ENCODE measurements at places on chromosomes 11 and 22. TPM values are rescaled to one million over a fixed set of nuclear protein-coding genes. Genes with fewer than 3 reads are reported as not detected.
A peak's percentile ranks its signal among the peaks of the same experiment; 100 is the strongest.

DNA sequence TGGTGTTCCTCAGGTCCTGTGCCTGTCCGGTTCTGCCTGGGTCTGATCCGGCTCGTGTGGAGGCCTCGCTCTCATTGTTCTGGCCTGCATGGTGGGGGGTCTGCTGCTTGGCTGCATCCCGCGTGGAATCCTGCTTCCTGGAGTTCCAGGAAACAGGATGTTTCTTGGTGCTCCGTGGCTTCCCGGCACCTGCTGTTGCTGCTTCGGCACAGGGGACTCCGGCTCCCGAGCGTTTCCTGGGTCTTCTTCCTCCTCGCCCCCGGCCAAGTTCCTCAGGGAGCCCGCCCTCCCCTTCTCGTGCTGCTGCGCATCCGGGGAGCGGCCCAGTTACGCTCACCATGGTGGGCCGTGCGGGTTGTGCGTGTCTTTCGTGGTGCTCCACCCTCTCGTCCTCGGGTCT is 29.9 kb downstream of the GLB1L2 start:
- H3K4me1 ChIP-seq: no peaks in the 10 kb centered on the region
- no peaks in the 10 kb centered on the region for H3K36me3 ChIP-seq
- no peak overlapping the region for H3K4me3 ChIP-seq
- H3K27me3 ChIP-seq: no peaks in the 10 kb centered on the region
- H3K27ac ChIP-seq: no peak overlapping the region

KRTAP5-1 gene
- total RNA-seq: not detected

DNA sequence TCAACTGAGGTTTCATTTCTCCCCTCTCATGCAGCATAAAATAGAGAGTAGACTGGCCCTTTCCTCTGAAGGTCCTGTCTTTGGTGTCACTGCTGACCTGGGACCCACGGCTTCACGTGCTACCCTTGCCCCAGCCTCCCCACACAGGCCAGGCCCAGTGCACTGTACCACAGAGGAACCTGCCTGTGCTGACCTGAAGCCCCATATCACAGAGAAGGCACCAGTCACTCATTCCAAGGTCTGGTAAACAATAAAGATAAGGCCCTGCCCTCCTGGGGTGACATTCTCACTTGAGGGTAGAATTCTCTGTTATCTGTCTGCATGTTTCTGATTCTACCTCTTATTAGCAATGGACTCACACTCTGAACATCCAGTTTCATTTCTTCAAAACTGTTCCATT is 51.3 kb downstream of the RPL27A start:
- no peak overlapping the region for H3K4me3 ChIP-seq
- no peak overlapping the region for H3K27ac ChIP-seq
- peaks cover 7% of the 10 kb centered on the region for H3K36me3 ChIP-seq
- DNase-seq: no peak

MMP11 gene
- total RNA-seq: 8.8 TPM

- no peaks in the 10 kb centered on the region for H3K36me3 ChIP-seq
- no peaks in the 10 kb centered on the region for H3K27me3 ChIP-seq
- H3K27ac ChIP-seq: no peak overlapping the region
Measured at GRCh38 chr22:25067851-25068421, 115.4 kb downstream of the KIAA1671 start.

GRCh38 chr22:24592851-24593558 is at the start of gene LRRC75B:
Gene LRRC75B (minus strand): TSS chr22:24593073. CDS start chr22:24593039, 34 bp downstream.
- no peaks in the 10 kb centered on the region for H3K27me3 ChIP-seq
- peak; percentile 84 for DNase-seq
- peak within 1 kb of the TSS; percentile 67 for H3K4me3 ChIP-seq
- H3K4me1 ChIP-seq: peaks cover 3% of the 10 kb centered on the region

- no peaks in the 10 kb centered on the region for H3K36me3 ChIP-seq
- no peak overlapping the region for H3K4me3 ChIP-seq
- H3K27ac ChIP-seq: no peak overlapping the region
- no peaks in the 10 kb centered on the region for H3K4me1 ChIP-seq
- peaks cover 38% of the 10 kb centered on the region for H3K27me3 ChIP-seq
Measured at GRCh38 chr11:76836613-76837291, 24.0 kb upstream of the ACER3 start.

GRCh38 chr11:124823512-124824376 is 23.5 kb upstream of the MSANTD2 start:
- H3K36me3 ChIP-seq: no peaks in the 10 kb centered on the region
- H3K27me3 ChIP-seq: peaks cover 11% of the 10 kb centered on the region
- peak; percentile 17 for DNase-seq
- no peak overlapping the region for H3K4me3 ChIP-seq
- no peak overlapping the region for H3K27ac ChIP-seq

- peaks cover 5% of the 10 kb centered on the region for H3K4me1 ChIP-seq
- H3K4me3 ChIP-seq: no peak overlapping the region
- H3K36me3 ChIP-seq: peaks cover 1% of the 10 kb centered on the region
- no peak for DNase-seq
- H3K27ac ChIP-seq: no peak overlapping the region
Measured at GRCh38 chr11:129965248-129965647, 37.4 kb downstream of the PRDM10 start.

DNA sequence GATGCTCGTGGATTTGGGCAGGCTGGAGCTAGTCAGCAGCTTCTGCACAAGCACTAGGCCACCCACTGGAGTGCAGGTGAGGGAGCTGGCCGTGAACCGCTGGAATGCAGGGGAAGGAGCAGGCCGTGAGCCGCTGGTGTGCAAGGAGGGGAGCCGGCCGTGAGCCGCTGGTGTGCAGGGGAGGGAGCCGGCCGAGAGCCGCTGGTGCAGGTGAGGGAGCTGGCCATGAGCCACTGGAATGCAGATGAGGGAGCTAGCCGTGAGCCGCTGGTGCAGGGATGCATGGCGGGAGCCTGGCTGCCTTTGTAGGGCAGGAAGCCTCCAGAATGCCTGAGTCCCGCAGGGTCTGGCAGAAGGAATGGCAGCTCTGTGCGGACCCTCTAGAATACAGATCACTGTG is 4220.0 kb upstream of the OR11H1 start:
- no peak overlapping the region for H3K27ac ChIP-seq
- no peak overlapping the region for H3K4me3 ChIP-seq
- H3K4me1 ChIP-seq: no peaks in the 10 kb centered on the region
- DNase-seq: no peak

DNA sequence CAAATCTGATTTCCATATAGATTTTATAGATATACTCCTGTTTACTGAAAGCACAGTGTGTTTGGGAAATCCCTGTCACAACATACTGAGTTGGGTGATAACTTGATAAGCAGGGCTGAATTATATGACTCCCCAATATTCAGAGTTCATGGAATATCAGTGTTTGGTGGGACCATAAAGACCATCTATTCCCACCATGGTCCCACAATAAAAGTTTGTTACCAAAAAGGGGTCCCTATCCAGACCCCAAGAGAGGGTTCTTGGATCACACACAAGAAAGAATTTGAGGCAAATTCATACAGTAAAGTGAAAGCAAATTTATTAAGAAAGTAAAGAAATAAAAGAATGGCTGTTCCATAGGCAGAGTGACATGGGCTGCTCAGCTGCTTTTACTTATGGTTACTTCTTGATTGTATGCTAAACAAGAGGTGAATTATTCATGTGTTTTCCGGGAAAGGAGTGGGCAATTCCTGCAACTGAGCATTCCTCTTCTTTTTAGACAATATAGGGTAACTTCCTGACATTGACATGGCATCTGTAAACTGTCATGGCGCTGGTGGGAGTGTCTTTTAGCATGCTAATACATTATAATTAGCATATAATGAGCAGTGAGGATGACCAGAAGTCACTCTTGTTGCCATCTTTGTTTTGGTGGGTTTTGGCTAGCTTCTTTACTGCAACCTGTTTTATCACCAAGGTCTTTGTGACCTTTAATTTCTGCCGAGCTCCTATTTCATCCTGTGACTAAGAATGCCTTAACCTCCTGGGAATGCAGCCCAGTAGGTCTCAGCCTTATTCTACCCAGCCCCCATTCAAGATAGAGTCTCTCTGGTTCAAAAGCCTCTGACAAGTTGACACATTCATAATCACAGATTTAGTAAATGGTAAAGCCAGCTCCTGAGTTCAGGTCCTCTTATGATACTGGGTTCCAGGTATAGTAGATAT is 240.6 kb upstream of the PDGFD start:
- no peak overlapping the region for H3K4me3 ChIP-seq
- H3K27ac ChIP-seq: no peak overlapping the region
- DNase-seq: no peak
- H3K27me3 ChIP-seq: no peaks in the 10 kb centered on the region
- no peaks in the 10 kb centered on the region for H3K4me1 ChIP-seq
- H3K36me3 ChIP-seq: no peaks in the 10 kb centered on the region

PDE3B gene
- total RNA-seq: 11.2 TPM

GGTLC3 gene
- total RNA-seq: not detected

- no peak overlapping the region for H3K27ac ChIP-seq
- H3K4me1 ChIP-seq: no peaks in the 10 kb centered on the region
- no peaks in the 10 kb centered on the region for H3K27me3 ChIP-seq
- H3K4me3 ChIP-seq: no peak overlapping the region
Measured at GRCh38 chr11:29265381-29265780, 751.4 kb downstream of the KCNA4 start.

GRCh38 chr11:40162901-40163883 is 1296.3 kb downstream of the LRRC4C start:
- H3K27me3 ChIP-seq: no peaks in the 10 kb centered on the region
- no peak for DNase-seq
- H3K4me3 ChIP-seq: no peak overlapping the region
- H3K27ac ChIP-seq: no peak overlapping the region

DNA sequence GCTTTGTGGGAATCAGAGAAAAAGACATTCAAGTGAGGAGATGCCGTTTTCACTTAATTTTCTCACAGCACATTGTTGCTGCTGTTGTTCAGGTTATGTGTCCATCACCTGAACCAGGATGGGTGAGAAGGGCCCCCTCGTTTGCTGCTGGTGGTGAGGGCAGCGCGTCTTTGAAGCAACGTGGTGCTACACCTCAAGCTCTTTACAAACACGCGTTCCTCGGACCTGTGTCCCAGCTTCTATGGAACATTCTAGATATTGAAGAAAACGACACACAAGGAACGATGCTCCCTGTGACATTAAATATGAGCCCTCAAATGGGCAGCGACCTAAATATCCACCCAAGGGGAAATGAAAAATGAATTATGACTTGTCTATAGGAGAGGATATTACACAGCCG is 418.6 kb downstream of the MN1 start:
- no peak overlapping the region for H3K4me3 ChIP-seq
- DNase-seq: no peak
- H3K36me3 ChIP-seq: no peaks in the 10 kb centered on the region
- peaks cover 9% of the 10 kb centered on the region for H3K27me3 ChIP-seq
- H3K4me1 ChIP-seq: no peaks in the 10 kb centered on the region
- no peak overlapping the region for H3K27ac ChIP-seq

DNA sequence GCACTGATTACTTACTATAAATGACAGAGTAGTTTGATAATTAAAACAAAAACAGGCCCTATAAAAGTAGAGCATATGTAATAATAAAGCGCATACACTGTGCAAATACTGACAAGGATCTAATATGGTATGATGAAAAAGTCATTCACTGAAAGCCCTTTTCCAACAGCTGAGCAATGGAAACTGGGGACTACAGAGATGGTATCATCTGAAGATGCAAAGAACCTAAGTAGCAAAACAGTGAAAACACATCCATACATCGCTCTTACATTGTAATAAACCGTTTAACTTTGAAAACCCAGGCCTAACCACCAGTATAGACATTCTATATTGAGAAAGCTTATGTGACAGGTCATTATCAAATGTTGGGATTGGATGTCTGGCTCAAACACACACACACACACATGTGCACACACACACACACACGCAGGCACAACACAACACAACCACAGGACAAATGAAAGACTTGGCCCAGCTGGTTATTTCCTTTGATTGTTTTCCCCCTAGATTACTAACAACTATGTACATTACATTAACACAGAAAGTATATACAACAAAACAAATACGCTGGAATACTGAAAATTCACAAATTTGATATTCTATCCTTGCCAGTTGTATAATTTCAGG is 119.5 kb downstream of the APOL5 start:
- H3K36me3 ChIP-seq: no peaks in the 10 kb centered on the region
- DNase-seq: peak; percentile 15
- peak overlapping the region; percentile 52 for H3K4me3 ChIP-seq
- H3K4me1 ChIP-seq: peaks cover 7% of the 10 kb centered on the region

TMEM191B gene
- total RNA-seq: 4.1 TPM

DNA sequence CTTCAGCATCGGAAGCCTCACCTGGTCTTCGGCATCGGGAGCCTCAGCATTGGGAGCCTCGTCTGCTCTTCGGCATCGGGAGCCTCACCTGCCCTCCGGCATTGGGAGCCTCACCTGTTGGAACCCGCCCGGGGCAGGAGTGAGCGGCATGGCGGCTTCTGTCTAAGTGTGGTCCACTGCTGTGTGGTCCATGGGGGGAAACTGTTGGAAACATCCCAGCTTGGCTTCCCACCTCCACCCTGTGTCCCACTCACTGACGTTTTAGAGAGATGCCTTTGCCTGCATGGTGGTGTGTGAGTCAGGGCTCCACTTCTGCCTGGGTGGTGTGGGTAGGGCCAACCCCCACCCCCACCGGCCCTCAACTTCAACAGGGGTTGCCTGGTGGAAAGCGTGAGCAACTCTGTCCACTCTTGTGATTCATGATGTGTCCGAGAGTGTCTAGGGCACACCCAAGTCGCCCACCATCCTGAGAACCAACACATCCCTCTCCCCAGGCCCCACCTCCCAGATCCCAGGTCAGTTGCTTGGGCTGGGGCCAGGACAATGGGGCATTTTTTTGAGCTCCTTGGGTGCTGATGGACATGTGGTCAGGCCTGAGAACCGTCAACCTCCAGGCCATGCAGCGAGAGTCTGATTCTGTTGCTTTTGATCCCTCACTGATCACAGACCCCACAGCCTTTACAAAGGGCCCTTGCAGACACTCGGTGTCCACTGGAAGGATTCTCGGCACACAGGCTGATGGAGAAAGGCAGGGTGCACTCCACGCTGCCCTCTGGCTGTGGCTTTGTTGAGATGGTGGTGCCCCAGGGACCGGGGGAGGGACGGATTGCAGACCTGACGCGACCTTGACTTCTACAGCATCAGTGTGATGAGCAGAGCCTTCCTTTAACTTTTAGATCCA is 406.7 kb downstream of the TBC1D22A start:
- no peak overlapping the region for H3K4me3 ChIP-seq
- H3K27me3 ChIP-seq: no peaks in the 10 kb centered on the region
- peak; percentile 21 for DNase-seq

C22orf23 gene
- 0.17 TPM for total RNA-seq

GRCh38 chr11:116065986-116066385 is 561.8 kb upstream of the CADM1 start:
- no peaks in the 10 kb centered on the region for H3K4me1 ChIP-seq
- DNase-seq: no peak
- no peak overlapping the region for H3K4me3 ChIP-seq

RGL4 gene
- total RNA-seq: not detected

DNA sequence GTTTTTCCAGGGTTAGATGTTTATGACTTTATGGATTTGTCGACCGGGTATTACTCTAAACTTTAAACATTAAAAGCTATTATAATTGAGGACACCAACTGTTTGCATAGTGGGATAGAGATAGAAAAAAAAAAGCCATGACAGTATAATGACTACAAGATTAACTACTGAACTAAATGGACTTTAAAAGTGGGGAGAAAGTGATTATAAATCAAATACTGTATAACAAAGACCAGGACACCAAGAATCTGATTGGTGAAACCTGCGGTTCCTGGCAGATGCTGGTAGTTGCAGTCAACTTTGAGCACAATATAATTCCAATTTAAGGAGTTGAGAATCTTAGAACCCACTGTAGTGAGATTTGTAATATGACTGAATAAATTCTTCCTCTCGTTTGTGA is 2.5 kb downstream of the CRKL start:
- no peaks in the 10 kb centered on the region for H3K36me3 ChIP-seq
- peak overlapping the region; percentile 87 for H3K4me3 ChIP-seq
- peak overlapping the region; percentile 47 for H3K27ac ChIP-seq
- peaks cover 11% of the 10 kb centered on the region for H3K4me1 ChIP-seq
- no peak for DNase-seq

- no peak overlapping the region for H3K4me3 ChIP-seq
- H3K4me1 ChIP-seq: no peaks in the 10 kb centered on the region
- H3K27me3 ChIP-seq: peaks cover 6% of the 10 kb centered on the region
- H3K27ac ChIP-seq: no peak overlapping the region
- no peaks in the 10 kb centered on the region for H3K36me3 ChIP-seq
Measured at GRCh38 chr22:39936523-39937145, 23.6 kb upstream of the TMA7B start.

Data from fibroblast of lung (primary cell).